ENCODE measurements at places on chromosomes 16 and 17.

DNA sequence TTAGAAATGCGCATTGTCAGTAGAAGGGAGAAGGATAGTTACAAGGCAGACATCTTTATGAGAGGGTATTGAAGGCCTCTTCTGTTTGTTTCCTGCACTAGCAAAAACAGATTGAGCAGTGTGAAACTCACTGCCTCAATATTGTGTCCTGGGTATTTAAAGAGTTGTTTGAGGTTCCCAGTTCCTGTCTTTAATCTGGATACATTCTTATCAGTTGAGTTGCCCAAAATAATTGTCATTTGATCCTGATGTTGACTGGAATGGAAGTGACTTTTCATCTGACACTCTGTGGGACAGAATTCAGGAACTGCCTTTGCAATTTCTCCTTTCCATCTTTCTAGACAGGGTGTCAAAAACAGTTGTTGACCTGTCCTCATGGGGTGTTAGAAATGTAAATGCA is 1.7 kb downstream of the ATP6V0A1 start:
- DNase-seq, result no peak

DNA sequence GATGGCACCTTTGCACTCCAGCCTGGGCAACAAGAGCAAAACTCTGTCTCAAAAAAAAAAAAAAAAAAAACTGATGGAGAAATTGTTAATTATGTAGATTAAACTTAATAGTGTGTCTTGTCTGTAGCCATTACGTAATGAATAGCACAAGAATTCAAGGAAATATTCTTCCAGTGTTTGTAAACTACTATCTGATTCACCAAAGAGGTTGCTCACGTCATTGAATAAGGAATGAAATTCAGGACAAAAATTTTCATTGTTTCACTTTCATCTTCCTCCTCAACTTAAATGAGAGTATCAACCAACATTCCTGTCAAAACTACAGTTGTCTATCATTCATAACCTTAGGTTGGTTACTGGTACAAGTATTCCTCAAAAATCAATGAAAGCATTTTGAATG is 30.7 kb upstream of the MYO18A start:
- no peak for DNase-seq

DNA sequence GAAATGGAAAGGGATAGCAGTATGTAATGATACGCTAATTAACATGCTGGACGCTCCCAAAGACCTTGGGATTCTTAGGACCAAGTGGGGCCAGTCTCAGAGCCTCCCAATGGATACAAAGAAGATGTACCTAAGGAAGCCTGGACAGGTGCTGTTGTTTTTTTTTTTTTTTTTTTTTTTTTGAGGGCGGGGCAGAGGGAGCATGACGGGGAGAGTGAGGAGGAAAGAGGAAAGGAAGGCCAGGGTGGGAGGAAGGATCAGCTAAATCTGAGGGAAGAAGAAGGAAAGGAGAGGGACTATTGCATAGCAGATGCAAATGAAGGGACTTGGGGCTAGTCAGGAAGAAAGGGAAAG is 2.5 kb downstream of the VAMP2 start:
- DNase-seq, result no peak

DNA sequence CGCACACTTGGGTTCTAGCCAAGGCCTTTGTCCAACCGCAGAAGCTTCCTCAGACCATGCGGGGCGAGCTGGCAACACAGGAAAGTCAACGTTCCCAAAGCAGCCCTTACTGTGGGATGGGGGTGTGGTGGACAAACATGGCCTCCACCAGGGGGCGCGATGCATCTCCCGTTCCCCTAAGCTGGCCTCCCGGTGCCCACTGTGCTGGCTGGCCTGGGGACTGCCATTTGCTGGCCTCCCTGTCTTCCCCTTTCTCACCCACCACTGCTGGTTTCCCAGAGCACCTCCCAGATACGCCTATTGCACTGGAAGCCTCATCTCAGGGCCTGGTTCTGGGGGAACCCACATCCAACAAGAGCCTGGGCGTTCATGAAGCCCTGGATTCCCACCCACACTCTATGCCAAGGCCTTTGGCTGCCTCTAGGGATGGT is 145.3 kb downstream of the IRF8 start:
- DNase-seq, result no peak
